HAP-1 (cell line): ENCODE measurements at places on chromosomes 2 and 18.

GRCh38 chr18:53380063-53380639, 844.3 kb downstream of the MBD2 start:
- no peak for DNase-seq

DNA sequence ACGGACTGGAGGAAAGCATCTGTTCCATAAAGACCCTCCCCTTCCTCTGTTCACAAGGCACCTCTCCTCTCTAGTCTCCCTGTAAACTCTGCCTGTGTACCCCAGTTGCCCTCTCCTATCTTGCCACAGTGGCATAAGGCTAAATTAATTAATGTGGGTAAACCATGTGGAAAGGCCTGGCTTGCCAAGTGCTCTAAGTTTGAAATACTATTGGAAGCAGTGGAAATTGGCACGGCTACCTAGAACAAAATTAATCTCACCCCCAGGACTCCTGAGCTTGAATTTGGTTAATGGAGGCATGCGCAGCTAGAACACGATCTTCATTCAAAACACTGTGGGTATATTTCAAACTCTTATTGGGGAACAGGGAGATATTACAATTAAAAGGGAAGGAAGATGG, 19.2 kb upstream of the SLC14A2 start:
- DNase-seq: no peak

GRCh38 chr2:116088236-116088635, 1645.8 kb downstream of the DPP10 start:
- DNase-seq: no peak

GRCh38 chr2:151357359-151357758, at the start of gene TNFAIP6:
TSS of gene TNFAIP6 (plus strand) at chr2:151357592. CDS start at chr2:151357667, 75 bp downstream.
- DNase-seq: no peak

- DNase-seq: no peak
Measured at GRCh38 chr18:44232500-44232899, 448.2 kb upstream of the SETBP1 start.

- no peak for DNase-seq
Measured at GRCh38 chr2:1256632-1257324, 156.5 kb upstream of the TPO start.

- DNase-seq: no peak
Measured at GRCh38 chr18:67670024-67670543, 153.6 kb upstream of the DSEL start.

DNA sequence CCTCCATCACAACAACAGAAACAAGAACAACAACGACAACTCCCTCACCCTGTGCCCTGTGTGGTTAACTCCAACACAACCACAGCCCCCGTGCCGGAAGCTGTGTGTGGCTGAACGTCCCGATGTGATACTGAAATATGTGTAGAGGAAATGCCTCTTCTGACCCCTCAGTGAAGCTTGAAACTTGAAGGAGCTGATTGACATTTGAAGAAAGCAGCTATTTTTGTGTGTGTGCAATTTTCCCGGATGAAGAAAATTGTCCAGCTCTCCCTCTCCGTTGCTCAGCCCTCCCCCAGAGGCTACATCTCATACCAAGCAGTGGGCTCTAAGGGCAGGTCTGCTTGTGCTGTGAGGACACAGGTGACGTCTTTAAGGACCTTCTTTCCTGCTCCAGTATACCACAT, 173.8 kb downstream of the ICOS start:
- DNase-seq: no peak

- no peak for DNase-seq
Measured at GRCh38 chr2:173090276-173090877, 14.7 kb downstream of the MAP3K20 start.

DNA sequence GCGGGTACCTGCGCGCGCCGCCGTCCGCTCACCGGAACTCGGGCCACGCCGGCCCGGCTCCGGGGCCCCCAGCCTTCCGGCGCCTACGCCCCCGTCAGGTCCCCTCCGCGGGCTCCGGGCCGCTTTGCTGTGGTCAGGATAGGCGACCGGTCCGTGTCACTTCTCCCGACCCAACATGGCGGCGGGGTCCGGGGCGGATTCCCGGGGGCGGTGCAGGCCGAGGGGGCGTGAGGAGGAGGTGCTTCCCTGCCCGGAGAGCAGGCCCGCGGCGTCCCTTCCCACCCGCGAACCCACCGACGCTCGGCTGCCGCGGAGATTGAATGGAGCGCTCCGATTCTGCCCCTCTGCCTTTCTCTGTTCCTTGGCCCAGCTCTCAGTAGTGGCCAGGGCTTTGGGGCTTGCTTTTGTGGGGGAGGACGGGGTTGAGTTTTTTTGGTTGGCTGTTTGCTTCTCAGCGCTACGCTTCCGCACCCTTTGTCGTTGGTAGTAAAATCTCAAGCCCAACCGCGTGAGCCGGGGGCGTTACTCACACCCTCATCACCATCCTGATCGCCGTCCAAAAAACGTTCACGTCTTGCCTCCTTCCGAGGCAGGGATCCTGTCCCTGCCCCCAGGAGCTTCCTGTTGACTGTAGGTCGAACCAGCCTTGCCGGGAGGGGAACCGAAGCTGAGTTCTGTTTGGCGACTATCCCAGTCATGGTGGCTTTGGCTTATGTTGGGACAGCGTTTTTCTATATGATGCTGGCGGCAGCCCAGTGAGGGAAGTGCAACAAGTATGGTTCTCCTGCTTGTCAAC, 532 bp upstream of the YES1 start:
- peak; percentile 88 for DNase-seq

DNA sequence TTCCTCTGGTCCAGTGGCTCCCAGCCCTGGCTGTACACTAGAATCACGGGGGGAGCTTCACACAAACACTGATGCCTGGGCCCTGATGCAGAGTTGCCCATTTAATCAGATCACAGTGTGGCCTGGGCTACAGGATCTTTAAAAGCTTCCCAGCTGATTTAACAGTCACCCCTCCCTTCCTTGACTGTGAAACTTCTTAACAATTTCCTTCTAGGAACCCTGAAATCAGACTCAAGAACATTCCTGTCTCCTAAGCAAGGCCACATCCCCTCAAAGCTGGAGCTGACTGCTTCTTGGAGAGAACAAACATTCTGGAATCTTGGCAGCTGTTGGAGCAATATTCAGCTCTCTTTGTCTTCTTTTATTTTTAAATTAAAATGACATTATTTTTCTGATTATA, 88.7 kb downstream of the ADD2 start:
- DNase-seq: no peak

DNA sequence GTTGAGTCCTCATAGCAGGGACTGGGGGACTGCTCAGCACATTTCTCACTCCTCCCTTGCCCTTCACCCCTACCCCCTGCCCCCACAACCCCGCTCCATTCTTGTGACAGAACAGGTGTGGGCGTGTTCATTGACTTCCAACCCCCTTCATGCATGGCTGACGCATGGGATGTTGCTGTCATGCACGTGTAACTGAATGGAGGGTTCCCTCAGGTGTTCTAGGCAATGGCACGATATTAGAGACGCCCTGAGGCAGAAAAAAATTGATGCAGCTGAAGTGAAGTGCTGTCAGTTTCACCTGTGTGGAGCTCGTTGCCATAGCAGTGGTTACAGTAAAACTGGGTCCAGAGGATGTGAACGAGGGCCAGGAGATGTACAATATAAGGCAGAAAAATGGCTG, 6.5 kb upstream of the THOC1 start:
- no peak for DNase-seq

DNA sequence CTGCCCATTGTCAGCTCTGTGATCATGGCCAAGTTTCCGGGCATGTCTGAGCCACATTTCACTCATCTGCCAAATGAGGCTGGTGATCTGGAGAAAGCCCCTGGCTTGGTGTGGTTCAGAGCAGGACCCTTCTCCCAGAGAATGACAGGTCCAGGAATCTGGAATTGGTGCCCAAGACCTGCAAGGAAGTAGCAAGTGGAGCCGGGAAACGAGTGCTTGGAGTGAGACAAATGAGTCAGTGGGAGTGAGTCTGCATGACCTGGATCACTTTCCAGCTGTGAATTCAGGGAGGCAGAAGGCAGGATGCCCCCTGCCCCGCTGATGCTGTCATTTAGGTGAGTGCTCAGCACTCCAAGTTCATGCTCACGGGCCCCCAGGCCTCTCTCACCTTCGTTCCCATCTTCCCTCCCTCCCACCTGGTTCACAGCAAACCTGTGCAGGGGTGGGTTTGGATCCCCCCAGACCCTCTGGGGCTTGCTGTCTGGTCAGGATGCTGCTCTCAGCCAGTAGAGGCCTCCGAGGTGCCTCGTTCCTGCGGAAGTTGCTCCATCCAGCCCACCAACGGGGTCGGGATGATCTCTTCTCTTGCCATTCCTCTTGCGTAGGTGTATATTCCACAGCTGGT, 104.4 kb downstream of the INHBB start:
- DNase-seq: no peak

DNA sequence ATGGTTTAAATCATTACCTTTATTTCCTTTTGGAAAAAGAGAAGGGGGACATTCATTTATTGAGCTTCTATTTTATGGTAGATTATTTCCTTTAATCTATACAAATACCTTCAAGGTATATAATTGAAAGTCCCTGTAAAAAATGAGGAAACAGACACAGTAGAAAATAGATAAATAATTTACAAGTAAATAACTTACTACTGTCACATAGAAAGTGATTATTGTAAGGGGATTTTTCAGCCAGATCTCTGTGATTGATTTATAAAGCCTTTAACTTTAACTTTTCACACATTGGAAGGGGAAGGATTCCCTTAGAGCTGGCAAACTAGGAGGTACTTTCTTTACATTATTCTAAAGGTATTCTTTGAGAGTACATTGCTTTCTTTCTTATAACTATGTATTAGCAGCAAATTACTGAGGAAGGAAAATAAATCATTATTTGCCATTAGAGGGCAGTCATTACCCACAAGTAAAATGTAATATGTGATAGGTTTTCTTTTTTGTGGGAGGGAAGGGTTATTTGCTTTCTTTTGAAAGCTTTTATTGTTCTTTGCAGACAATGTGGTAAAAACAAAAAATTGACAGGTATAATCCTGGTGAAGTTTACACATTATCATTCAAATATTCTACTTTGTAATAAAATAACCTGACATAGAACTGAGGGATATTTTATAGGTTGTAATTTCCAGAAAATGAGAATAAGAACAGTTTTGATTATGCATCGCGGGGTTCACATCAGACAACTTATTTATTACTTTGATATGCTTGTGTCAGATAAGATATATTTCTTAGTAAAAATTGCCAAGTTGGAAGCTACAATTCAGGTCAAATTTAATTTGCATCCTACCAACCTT, 24.8 kb upstream of the RPE start:
- peak; percentile 76 for DNase-seq

- DNase-seq: peak; percentile 33
Measured at GRCh38 chr2:196592331-196592910, 47.1 kb upstream of the CCDC150 start.

GRCh38 chr2:126653761-126654160, 2.2 kb upstream of the GYPC start:
- DNase-seq: no peak

DNA sequence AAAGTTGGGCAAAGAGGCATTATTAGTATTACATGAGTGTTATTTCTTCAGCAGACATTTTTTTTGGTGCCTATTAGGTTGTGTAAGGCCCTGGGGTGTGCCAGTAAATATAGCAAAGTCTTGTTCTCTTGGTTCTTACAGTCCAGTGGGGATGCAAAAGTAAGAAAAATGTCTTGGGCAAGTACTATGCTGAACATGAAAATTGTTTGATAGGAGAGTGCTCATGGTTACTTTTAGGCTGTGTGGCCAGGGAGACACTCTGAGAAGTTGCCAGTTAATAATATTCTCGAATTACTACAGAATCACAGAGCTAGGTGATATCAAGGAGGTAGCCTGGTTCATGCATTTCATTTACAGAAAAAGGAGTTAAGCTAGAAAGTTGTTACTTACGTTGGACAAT, 1.9 kb downstream of the AGFG1 start:
- DNase-seq: no peak

- no peak for DNase-seq
Measured at GRCh38 chr2:196534495-196534894, 105.0 kb upstream of the CCDC150 start.

- peak; percentile 7 for DNase-seq
Measured at GRCh38 chr2:113755035-113755834, 1.2 kb downstream of the SLC35F5 start.

- DNase-seq: no peak
Measured at GRCh38 chr2:20226152-20226545, 1.2 kb upstream of the SDC1 start.

DNA sequence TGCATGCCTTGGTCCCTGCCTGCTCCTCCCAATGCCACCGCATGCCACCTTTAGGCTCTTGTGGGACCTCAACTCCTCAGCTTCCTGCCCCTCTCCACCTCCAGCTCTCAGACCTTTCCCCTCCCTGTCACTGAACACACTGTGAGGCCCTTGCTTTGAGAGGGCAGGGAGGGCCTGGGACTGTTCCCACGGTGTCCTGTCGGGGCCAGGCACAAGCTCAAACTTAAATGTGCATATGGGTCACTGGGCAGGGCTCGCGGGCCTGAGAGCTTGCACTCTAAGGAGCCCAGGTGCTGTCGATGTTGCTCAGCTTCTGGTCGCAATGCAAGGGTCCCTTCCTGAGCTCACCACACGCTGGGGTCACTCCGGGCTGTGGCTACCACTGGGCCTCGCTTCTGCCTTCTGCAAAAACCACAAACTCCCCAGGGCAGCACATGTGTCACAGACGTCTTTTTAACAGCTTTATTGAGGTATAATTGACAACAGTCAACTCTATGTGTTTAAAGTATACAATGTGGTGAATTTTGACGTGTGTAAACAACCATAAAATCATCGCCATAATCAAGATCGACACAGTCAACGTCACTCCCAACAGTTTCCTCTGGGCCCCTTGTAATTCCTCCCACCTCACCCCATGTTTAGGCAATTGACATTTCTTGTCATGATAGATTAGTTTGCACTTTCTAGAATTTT, 11.9 kb upstream of the B3GNT7 start:
- no peak for DNase-seq
